ENCODE measurements at places on chromosomes 12 and 14.

DNA sequence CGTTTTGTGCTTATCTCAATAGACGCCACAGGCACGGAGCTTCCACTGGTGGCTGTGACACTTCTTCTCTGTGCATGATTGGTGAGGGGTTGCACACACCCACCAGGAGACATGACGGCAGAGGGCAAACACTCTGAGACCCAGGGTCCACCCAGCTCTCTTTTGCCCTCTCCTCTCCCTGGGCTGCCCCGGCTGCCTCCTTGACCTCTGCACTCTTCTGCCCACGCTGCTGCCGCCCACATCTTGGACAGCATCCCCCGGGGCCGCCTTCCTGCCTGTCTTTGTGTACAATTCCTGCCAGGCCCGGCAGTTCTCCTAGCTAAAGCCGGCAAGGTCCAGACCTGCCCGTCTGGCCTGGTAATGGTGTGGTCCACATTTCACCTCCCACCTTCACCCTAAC lies 44.7 kb downstream of the DPF3 start:
- no peak for DNase-seq

GRCh38 chr12:30905463-30906009 lies 21.0 kb upstream of the TSPAN11 start:
- DNase-seq, result no peak

- no peak for DNase-seq
These were observed 27.2 kb downstream of the PROX2 start for GRCh38 chr14:74848768-74849167.

GRCh38 chr14:104169005-104169698 lies 30.8 kb downstream of the KIF26A start:
- no peak for DNase-seq

GRCh38 chr14:39841088-39841487 lies 408.9 kb upstream of the FBXO33 start:
- DNase-seq, result no peak

DNA sequence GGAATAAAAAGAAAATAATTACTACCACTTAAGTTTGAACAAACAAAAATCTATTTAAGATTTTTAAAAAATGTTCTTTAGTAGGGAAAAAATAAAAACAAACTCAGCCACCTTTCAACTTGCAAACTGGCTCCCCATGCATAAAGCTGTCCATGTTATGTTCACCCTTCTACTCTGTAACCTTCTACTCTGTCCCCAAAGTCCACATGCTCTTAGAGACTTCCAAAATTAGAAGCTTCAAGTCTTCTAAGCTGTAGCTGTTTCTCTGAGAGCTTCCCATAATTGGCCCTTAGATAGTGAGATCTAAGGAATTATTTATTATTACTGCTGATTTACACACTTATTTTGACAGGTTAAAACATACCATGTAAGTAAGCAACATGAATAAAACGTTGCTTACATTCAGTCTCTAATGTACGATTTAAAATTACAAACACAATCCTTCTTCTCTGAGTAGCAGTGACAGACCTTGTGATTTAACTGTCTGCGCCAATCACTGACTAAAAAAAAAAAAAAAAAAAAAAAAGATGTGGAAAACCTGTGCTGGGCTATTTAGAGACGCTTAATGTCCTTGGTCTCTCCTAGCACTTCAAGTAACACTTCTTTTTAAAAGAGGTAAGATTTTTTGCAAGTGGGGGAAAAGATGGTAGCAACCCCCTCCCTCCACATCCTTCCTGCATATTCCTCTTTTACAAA lies 28.3 kb upstream of the GRIP1 start:
- DNase-seq, result no peak

DNA sequence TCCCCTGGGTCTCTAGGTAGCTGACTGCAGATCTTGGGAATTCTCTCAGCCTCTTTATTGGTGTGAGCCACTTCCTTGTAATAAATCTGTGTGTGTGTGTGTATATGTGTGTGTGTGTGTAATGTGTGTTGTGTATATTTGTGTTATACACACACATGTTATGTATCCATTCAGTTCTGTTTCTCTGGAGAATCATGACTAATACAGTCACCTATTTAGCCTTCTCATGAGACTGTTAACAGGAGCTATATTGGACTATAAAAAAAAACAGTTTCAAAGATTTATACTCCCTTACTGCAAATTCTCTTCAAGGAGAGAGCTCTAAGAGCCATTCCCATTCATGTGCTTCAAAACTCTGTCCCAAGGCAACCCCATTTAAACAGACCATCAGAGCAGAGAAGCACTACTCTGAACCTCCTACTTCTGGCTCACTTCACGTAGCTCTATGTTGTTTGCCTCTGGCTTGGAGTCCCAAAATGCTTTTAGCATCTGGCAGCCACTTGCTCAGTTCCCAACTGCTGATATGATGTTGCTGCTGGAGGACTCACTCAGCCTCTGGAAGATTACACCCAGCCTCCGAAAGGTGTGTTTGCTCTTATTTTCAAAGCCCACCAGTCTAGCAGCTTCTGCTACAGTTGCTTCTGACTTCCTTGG lies 48.7 kb upstream of the KITLG start:
- no peak for DNase-seq

DNA sequence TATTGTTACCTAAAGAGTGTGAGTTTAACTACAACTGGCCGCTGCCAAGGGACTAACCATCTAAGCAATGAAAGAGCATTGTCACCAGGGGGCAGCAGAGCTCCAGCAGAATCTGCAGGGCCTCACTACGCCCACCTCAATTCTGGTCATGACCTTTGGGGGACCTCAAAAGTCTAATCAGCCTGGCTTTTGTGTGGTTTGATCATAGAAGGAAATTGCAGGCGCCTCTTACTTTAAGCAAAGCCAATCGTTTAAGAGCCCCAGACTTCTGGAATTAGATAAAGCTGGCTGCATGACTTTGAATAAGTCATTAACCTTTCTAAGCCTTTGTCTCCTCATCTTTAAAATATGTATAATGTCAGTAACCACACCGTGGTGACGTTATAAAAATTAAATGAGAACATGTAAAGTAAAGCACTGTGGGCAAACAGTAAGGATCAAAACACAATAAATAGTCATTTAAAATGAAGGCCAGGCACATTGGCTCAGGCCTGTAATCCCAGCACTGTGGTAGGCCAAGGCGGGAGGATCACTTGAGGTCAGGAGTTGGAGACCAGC lies 58.6 kb downstream of the TBX3 start:
- DNase-seq, result no peak

GRCh38 chr12:92049403-92049802 lies 96.2 kb downstream of the BTG1 start:
- DNase-seq, result no peak

DNA sequence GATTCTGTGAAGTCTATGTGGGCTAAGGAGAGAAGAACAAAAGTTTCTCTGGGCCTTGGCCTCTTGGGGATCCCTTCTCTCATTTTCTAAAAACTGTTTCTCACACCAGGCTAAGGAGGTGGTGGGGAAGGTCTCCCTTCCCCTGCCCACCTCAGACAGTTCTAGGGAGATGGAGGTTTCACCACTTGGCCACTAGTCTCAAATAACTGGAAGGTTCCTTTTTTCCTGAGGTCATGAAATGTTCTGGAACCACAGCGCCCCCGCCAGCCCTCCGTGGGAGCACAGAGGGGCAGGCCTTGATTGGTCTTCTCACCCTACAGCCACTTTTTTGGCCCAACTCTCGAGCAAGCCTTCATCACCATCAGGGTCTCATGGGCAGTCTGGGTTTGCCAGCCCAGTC lies 12.6 kb downstream of the C12orf43 start:
- no peak for DNase-seq

DNA sequence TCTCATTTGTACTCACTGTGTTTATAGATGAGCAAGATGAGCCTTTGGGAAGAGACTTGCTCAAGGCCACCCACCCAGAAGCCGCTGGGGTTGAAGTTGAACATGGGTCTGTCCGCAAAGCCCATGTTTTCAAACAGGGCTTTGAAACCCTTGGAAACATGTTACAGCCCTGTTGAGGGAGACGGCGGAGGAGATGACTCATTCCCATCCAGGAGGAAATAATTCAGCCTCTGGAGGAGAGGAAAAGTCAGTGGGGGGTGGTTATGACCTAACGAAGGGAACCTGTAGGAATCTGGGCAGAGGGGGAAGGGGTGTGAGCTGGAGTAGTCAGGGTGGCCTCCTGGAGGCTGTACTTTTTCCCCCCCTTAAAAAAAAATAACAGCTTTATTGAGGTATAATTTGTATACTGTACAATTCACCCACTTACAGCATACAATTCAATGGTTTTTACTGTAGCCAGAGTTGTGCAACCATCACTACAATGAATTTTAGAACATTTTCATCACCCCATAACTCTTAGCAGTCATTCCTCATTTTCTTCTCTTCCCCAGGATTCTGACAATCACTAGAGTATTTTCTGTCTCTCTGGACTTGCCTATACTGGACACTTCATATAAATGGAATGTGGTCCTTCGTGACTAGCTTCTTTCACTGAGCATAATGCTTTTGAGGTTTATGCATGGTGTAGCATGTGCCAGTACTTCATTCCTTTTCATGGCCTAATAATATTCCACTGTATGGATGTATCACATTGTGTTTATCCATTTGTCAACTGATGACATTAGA lies 1.9 kb upstream of the RIN3 start:
- no peak for DNase-seq

GRCh38 chr12:69196302-69197288 lies 42.8 kb upstream of the CPSF6 start:
- DNase-seq, result no peak

GRCh38 chr14:44828023-44828422 lies 133.7 kb downstream of the KLHL28 start:
- DNase-seq, result no peak

DNA sequence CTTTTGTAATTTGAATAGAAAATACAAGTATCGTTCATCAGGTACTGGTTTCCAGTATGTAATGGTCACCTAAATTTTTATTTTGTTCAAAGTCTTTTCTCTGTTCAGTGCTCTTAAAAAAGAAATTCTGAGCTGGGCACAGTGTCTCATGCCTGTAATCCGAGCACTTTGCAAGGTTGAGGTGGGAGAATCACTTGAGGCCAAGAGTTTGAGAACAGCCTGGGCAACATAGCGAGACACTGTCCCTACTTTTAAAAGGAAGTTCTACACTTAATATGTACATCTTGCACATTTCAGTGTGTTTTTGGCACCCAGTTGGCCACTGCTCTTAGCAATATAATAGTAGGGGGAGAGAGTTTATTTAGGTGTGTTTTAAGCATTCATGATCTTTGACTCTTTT lies 27.9 kb downstream of the PCNX1 start:
- no peak for DNase-seq

GRCh38 chr14:83559721-83560120 lies 1970.2 kb upstream of the FLRT2 start:
- no peak for DNase-seq

DNA sequence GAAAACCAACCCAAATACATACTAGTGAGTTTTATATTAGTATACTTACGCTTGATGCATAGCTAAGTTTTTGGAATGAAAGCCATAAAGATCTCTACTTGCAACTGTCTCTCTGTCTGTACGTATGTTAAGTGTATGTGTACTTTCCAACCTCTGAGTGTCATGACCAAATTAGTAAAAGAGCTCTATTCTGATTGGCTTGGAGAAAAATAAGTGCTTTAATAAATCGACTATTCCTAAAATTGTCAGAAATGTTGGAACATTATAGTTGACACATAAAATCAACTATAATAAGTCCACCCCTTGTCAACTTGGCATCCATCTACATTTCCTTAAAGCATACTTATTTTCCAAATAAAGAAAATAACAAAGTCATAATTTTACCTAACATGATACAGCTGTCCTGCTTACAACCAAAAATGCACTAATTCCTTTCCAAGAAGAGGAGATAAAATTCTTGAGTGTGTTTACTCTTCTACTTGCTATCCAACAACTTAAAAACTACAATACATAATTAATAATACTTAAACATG lies 507.4 kb upstream of the ATP2B1 start:
- DNase-seq, result no peak

GRCh38 chr12:82671673-82672195 lies 15.0 kb upstream of the TMTC2 start:
- DNase-seq, result no peak

DNA sequence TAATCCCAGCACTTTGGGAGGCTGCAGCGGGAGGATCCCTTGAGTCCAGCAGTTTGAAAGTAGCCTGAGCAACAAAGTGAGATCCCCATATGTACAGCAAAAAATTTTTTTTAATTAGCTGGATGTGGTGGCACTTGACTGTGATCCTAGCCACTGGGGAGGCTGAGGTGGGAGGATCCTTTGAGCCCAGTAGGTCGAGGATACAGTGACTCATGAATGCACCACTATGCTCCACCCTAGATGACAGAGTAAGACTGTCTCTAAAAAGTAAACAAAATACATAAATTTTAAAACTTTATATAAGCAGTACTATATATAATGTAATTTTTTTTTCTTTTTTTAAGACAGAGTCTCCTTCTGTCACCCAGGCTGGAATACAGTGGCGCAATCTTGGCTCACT lies 115.4 kb downstream of the ESR2 start:
- DNase-seq, result no peak

GRCh38 chr12:114209861-114210260 lies 196.1 kb downstream of the TBX5 start:
- no peak for DNase-seq

GRCh38 chr12:6540181-6540877 lies 6.0 kb downstream of the GAPDH start:
- no peak for DNase-seq

- DNase-seq, result no peak
These were observed 9.3 kb upstream of the DLGAP5 start for GRCh38 chr14:55200651-55201050.

DNA sequence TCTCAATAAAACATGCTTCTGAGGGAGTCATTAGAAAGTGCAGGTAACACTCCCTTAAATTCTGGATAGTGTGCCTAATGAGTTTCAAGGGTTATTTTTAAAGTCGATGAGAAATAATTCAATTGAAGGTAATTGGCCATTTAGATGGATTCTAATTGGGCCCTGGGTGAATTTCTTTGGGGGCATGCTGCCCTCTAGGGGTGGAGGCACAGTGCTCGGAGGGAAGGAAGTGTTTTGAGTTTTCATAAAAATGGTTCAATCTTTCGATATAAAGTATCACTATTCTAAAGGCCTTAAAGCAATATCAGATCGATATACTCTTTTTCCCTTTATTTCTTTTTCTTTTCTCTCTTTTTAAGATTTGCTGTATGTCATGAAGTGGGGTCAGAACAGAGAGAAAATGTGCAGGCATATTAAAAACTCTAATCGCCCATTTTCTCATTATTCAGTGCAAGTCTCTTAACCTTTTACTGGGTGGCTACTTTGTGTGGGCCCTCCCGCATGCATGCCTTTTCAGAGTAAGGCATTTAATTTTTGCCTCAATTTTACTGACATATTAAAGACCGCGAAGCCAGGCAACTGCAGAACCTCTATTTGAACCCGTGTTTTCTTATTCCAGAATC lies 25.5 kb downstream of the NKX2-8 start:
- DNase-seq, result no peak

DNA sequence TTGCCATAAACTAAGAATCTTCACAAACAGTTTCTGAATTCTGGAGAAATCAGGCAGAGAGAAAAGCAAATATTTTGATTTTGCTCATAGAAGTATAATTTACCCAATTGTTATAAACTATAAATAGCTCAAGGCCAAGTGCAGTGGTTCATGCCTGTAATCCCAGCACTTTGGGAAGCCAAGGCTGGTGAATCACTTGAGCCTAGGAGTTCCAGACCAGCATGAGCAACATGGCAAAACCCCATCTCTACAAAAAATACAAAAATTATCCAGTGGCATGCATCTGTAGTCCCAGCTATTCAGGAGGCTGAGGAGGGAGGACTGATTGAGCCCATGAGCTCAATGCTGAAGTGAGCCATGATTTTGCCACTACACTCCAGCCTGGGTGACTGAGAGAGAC lies 19.6 kb upstream of the MMP19 start:
- no peak for DNase-seq

GRCh38 chr12:119180380-119181040 lies 1.8 kb downstream of the HSPB8 start:
- DNase-seq, result no peak

All from T follicular helper cell (primary cell).